ENCODE measurements at places on chromosomes 16 and 17. TPM values are rescaled to one million over a fixed set of nuclear protein-coding genes. Genes with fewer than 3 reads are reported as not detected.

The PSKH1 gene
- total RNA-seq, result 17.3 TPM

DNA sequence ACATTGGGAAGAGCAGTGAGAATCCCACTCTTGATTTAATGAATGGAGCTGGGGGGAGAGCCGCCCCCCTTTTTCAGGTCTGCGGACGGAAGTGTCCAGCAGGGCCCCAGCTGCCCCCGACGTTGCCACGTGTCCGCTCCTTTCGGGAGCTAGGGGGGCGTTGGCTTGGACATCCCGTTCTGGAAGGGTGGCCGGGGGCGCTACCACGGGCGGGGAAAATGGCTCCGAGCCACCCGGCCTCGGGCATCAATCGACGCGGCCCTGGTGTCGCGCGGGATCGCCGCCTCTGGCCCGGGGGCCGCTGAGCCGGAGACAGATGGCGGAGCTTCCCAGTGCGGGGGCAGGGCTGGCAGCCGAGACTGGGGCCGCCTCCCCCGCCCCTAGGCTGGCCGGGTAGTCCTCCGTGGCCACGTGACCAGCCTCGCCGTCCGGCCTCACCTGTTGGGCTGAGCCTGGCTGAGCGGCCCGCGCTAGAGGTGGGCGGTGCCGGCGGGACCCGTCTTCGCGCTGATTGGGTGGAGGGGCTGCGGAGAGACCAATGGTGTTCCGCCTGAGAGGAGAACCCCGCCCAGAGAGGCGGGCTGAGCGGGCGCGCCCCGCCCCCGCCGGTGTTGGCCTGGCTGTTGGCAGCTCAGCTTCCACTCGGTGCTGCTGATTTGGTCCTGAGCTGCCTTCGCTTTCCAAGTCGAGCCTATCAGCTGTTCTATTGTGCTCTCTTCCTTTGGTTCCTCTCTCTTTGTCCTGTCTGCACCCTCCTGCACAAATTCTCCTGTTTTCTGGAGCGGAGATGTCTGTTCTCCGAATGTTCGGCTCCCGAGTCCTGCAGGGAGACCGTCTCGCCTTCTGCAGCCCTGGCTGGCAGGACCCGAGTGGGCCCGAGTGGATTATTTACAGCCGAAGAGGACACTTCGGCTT is 8.3 kb downstream of the HS3ST3B1 start:
- peak; percentile 98 for DNase-seq

DNA sequence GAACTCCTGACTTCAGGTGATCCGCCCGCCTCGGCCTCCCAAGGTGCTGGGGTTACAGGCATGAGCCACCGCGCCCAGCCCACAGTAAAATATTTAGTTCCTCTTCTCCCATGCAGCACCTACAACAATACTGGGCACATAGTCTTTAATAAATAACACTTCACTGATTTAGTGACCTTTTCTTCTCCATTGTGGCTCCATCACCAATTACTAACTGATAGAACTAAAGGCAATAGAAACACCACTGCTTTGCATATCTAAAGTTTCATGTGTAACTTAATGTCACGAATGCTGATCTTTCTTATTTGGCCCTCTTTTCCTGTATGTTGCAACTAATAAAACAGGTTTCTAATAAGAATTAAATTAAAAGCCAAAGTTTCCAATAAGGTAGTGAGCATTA is 38.9 kb downstream of the TRIM37 start:
- no peak for DNase-seq

DNA sequence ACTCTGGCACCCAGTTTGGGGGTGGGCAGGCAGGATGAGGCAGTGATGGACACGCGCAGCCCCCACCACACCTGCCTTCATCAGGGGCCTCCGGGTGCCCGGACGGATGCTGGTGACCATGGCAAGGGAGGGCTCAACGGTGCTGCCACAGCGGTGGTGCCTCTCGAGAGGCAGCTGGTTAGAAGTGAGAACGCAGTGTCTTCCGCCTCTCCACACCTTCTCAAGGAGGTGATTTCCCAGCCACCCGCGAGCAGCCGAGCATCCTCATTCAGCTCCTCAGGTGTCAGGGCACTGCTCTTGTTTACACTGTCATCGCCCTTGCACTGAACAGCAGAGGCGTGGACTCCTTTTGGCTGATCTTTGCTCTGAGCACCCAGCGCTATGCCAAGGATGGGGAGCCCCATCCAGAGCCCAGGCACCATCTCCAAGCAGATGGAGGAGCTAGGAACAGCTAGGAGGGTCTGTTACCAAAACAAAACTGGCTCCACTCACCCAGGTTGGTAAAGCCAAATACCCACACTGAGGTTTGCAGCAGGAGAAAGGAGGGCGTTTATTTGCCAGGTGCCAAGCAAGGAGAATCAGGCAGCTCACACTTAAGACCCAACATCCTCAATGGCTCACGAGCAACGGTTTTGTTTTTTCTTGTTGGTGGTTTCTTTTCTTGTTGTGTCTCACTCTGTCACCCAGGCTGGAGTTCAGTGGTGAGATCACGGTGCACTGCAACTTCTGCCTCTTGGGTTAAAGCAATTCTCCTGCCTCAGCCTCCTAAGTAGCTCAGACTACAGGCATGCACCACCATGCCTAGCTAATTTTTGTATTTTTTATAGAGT is 174.3 kb upstream of the TNRC6C start:
- DNase-seq, result no peak

DNA sequence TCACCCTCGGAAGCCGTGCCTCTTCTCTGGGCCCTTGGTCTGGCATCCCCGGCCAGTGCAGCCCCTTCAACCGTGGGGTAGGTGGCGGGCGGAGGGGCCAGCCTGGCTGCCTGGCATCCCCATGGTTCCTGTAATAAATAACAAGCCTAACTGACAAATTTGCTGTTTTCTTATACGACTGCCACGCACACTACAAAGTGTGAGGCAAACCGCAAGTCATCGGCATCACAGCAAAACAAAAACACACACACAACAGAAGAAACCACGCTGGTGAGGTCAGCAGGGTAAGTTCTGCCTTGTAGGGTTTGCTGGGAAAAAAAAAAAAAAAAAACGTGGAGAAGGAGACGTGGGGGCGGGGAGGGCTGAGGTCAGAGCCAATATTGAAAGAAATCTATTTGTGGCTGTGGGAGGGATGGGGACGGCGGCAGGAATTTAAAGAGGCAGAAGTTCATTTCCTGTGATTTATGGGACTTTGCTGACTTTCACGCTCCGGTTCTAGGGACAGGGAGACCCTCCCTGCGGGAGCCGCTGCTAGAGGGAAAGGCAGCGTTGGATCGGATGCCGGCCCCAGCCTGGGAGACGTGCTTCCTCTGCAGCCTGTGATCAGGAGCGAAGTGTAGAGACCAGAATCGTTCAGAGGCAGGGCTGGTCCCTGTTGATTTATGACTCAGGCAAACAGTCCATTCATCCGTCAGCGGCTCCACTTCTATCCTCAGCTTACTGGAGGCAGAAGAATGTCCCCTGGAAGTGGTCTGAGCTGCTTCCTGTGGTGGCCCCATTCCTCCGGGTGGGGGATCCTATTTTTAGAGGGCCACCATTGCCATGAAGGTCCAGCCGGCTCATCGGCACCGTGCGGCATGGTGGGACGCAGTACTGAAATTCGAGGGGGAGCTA is 162.8 kb downstream of the FOXL1 start:
- DNase-seq, result no peak

DNA sequence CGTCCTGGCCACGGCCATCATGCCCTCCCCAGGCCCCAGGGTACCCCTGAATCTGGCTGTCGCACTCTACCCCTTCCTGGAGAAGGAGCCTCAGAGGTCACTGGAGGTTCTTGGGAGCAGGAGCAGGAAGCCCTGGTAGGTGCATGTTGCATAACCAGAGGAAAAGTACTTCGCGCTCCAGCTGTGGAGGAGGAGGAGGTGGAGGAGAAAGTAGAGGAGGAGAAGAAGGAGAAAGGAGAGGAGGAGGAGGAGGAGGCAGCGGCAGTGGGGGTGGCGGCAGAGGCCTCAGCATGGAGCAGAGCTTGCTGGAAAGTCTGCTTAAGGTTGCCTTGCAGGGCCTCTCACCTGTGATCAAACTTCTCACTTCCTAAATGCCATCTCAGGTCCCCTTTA is 61.8 kb downstream of the BAIAP2 start:
- no peak for DNase-seq

DNA sequence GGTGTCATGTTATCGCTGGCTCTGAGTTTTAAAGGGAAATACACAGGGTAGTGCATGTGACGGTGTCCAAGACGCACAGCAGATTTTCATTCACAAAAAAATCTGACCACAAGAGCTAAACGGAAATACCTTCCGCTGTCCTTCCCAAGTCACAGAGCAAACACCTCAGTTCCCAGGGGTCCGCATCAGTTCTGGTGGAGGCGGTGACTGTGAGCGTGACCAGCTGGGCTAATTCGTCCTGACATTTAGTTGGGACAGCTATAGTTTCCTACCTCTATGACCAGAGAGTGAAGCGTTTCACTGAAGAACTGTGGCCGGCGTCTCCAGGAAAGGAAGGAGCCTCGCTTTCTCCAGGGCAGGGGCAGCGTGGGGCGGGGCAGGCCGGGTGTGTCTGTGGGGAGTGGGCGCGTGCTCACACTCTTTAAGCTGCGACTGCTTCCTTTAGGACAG is 10.5 kb upstream of the FASN start:
- no peak for DNase-seq

GRCh38 chr17:16882243-16882925 is 89.5 kb downstream of the TNFRSF13B start:
- DNase-seq, result no peak

The KRTAP3-1 gene
- total RNA-seq, result not detected

- no peak for DNase-seq
These were observed 2.6 kb downstream of the CDH5 start for GRCh38 chr16:66369055-66369592.

The CCL4 gene
- 0.84 TPM for total RNA-seq

The PARD6A gene
- total RNA-seq, result 20.9 TPM

GRCh38 chr16:30377812-30378235 is 3.2 kb downstream of the MYL11 start:
- DNase-seq, result peak; percentile 97

DNA sequence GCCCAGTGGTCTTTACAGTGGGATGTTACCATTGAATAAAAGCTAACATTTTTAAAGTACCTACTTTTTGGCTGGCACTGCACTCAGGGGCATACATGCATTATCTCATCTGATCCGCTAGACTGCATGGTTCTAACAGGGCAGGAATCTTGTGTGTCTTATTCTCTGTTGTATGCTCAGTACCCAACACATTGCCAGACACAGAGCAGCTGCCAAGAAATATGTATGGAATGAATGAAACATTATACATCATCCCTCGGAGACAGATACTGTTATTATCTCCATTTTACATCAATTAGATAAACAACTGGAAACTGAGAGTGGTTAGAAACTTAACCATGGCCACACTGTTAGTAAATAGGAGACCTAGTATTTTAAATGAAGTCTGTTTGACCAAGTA is 74.1 kb upstream of the CDH11 start:
- DNase-seq, result no peak

- DNase-seq, result no peak
These were observed 40.9 kb downstream of the LAT start for GRCh38 chr16:29025735-29026134.

DNA sequence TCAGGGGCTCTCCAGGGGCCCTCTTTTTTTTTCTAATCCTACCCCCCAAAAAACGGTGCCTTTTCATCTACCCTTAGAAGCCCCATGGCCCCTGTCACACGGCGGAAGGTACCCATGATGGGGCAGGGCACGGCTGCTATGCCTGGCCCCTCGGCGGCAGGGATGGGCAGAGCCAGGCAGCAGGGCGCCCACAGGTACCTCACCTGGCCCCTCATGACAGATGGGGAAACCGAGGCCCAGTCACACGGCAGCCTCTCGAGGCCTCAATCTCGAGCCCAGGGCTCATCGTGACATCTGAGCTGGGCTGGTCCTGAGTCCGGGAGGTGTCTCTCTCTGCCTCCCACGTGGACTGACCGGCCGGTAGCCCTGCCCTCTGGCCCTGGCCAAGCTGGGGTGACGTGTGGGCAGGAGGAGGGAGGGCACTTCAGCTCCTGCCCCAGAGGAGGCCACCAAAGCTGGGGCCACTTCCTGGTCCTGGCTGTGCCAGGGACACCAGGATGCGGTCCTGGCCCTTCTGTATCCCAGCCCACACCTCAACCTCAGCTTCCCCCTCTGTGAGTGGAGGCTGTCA is 11.6 kb downstream of the TRAF7 start:
- no peak for DNase-seq

The EPX gene
- not detected for total RNA-seq

- DNase-seq, result no peak
These were observed 10.6 kb upstream of the SUZ12 start for GRCh38 chr17:31926100-31926729.

The CFAP97D1 gene
- 0.10 TPM for total RNA-seq

The PIRT gene
- 2.4 TPM for total RNA-seq

GRCh38 chr17:40916366-40916765 is 21.1 kb downstream of the KRT23 start:
- no peak for DNase-seq

DNA sequence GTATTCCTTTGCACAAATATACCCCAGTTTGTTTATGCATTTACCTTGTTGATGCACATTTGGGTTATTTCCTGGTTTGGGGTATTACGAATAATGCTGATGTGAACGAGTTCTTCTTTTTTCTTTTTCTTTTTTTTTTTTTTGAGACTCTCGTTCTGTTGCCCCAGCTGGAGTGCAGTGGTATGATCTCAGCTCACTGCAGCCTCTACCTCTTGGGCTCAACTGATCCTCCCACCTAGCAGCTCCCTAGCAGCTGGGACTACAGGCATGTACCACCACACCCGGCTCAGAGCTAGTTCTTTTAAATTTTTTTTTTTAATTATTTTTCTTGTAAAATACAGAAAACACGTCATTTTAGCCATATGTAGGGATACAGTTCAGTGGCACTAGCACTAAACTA is 14.1 kb downstream of the RAB40C start:
- DNase-seq, result no peak

DNA sequence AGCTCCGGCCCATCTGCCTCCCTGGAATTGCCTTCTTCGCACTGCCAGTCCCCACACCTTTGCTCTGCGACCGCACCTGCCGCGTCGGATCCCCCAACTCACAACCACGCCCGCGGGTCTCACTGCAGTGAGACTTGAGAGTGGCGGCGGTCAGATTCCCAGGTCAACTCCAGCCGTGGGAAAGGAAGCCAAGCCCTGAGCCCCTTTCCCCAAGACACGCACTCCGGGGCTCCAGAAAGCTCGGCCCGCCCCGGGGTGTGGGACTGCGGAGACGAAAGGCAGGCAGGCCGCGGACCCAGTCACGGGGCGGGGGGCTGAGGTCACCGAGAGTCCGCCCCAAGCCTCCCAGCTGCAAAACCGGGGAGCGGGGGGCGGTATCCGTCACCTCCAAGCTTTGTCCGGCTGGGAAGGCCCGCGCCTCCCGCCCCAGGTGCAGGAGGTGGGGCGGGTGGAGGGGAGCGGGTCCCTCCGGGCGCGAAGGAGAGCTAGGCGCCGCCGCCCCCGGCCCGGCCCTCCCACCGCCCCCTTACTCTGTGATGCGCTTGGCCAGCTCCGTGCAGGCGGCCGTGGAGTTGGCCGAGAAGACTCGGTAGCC is 615 bp downstream of the PRPSAP1 start:
- no peak for DNase-seq

The VWA3A gene
- total RNA-seq, result 12.2 TPM

DNA sequence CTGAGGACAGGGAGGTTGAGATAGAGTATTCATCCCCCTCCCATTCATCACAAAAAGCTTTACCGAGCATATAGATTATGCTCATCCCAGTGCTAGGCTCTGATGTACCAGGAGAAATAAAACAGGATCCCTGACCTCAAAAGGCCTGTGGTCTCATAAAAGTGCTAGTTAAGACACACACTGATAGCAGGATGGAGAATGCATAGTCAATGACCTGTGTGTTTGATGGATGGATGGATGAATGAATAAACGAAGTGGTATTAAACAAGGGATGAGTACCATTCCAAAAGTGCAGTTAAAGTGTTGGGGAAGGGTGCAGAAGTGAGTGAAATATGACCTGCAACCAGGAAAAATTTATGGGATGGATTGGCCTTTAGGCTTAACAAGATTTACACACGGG is 133.9 kb upstream of the NUDT7 start:
- no peak for DNase-seq

- no peak for DNase-seq
These were observed 584 bp downstream of the PMP22 start for GRCh38 chr17:15264542-15264941.
